HTR-8/SVneo (cell line): ENCODE measurements at places on chromosomes 16 and 17.

DNA sequence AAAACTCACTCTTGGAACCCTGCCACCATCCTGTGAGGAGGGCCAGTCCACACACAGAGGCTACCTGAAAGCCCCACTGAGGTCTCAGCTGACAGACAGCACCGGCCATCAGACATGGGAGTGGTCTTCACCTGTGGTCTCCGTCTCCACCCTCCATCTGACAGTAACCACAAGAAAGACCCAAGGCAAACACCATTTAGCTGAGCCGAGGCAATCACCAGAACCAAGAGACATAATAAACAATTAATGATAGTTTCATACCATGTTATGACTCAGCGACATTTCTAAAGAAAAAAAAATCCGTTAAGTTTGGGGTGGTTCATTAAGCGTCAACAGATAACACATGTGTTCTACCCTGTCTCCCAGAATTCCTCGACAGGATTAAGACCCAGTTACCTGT, 6.1 kb upstream of the EVPLL start:
- no peak for DNase-seq

DNA sequence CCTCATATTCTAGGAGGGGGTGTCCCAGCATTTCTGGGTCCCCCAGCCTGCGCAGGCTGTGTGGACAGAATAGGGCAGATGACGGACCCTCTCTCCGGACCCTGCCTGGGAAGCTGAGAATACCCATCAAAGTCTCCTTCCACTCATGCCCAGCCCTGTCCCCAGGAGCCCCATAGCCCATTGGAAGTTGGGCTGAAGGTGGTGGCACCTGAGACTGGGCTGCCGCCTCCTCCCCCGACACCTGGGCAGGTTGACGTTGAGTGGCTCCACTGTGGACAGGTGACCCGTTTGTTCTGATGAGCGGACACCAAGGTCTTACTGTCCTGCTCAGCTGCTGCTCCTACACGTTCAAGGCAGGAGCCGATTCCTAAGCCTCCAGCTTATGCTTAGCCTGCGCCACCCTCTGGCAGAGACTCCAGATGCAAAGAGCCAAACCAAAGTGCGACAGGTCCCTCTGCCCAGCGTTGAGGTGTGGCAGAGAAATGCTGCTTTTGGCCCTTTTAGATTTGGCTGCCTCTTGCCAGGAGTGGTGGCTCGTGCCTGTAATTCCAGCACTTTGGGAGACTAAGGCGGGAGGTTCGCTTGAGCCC, 11.6 kb downstream of the STH start:
- no peak for DNase-seq

GRCh38 chr17:80704894-80705293, 160.3 kb downstream of the RPTOR start:
- no peak for DNase-seq

GRCh38 chr16:27602103-27602502, 52.2 kb downstream of the KATNIP start:
- no peak for DNase-seq

DNA sequence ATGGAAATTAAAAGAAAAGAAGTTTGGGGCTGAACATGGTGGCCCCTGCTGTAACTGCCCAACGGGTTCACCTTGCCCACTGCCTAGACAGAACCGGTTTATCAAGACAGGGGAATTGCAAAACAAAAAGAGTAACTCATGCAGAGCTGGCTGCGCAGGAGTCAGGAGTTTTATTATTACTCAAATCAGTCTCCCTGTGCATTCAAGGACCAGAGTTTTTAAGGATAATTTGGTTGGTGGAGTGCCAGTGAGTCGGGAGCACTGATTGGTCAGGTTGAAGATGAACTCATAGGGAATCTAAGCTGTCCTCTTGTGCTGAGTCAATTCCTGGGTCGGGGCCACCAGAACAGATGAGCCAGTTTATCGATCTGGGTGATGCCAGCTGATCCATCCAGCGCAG, 4.4 kb upstream of the SCPEP1 start:
- no peak for DNase-seq

DNA sequence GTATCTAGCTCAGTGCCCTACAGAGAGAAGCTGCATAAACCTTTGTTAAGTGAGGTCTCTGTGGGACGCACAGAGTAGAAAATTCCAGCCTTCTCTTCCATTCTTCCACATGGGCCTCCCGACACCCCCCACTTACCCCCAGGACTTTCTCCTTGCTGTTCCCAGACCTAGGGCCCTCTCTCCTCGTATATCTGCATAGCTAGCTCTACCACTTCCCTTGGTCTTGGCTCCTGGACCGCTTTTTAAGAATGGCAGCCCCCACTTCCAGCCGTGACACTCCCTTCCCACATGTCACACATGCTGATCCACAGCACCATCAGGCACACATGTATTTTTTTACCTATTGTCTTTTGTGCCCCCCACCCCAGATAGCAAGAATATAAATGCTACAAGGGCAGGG, 16.7 kb upstream of the FOXJ1 start:
- DNase-seq: no peak

- no peak for DNase-seq
Measured at GRCh38 chr17:50135316-50136095, 5.5 kb upstream of the SAMD14 start.

DNA sequence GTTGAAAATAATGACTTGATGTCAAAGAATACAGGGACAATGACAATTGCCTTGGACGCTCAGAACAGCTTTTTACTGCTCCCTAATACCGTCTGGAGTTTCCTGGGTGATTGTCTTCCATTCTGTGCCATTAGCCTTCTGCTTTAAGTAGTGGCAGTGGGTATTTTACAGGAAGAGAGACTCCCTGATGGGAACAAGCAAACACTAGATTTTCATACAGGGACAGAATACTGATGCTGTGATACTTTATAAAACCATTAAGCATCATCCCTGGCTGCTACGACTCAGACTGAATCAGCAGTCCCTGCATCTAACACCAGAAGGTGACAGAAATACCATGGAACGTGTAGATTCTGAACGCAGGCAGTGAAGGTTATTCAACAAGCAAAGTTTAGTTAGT, 635.4 kb upstream of the GOT2 start:
- no peak for DNase-seq

DNA sequence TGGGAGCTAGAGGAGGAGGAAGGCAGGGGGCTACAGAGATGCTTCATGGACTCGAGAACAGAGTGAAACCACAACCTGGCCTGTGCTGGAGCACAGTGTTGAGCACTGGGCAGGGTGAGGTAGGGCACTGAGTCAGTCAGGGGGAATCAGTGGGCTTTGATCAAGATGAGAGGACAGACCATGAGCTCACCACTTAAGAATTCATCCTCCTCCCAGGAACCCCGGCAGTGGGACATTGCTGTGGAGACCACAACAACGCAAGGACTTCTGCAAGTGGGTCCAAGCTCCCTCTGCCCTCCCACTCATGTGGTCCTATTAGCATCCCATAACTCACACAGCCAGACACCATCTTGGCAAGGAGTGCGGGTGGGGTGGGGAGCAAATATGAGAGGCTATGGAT, 1.7 kb upstream of the CES5A start:
- no peak for DNase-seq

GRCh38 chr17:1577182-1577581, 14.6 kb upstream of the PITPNA start:
- no peak for DNase-seq
